ENCODE measurements at places on chromosomes 3 and 15. TPM values are rescaled to one million over a fixed set of nuclear protein-coding genes. Genes with fewer than 3 reads are reported as not detected.

DNA sequence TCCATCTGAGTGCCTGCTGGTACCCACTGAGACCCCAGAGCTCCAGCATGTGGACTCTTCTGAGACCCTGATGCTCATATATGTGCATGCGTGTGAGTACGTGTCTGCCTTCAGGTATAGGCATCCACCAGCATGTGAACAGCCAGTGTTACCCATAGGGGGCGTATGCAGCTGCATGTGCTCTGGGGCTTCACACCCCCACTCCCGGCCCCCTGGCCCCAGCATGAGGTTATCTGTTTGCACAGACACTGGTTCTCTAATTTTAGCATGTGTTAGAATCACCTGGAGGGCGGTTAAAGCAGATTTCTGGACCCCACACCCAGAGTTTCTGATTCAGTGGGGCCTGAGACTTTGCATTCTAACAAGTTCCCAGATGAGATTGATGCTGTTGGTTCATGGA is 824 bp upstream of the CILP start:
- peak; percentile 87 for DNase-seq

VWA5B2 gene
- total RNA-seq, result 1.5 TPM

DNA sequence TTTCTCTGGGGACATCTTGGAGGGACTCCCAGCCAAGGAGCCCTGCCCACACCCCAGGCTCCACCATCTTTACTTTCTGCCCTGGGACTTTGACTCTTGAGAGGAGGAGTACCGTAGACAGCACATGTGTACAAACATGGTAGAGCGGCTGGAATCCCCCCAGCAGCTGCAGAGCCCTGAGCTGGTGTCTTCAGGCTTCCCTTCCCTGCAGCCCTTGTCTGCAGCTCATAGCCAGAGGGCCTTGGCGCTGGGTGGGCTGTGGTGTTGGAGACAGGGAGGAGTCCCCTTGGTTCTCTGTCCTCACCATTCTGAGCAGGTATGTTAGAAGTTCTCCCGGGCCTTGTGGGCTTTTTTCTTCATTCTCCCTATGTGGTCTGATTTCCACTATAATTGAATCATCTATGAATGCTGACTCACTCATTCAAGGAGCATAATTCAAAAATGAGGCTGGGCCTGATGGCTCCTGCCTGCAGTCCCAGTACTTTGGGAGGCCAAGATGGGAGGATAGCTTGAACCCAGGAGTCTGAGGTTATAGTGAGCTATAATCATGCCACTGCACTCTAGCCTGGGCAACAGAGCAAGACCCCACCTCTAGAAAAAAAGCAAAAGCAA is 97.8 kb upstream of the MEF2A start:
- DNase-seq, result no peak

ACTRT3 gene
- 0.82 TPM for total RNA-seq

- no peak for DNase-seq
These were observed 564.1 kb downstream of the GBE1 start for GRCh38 chr3:81197386-81197785.

DNA sequence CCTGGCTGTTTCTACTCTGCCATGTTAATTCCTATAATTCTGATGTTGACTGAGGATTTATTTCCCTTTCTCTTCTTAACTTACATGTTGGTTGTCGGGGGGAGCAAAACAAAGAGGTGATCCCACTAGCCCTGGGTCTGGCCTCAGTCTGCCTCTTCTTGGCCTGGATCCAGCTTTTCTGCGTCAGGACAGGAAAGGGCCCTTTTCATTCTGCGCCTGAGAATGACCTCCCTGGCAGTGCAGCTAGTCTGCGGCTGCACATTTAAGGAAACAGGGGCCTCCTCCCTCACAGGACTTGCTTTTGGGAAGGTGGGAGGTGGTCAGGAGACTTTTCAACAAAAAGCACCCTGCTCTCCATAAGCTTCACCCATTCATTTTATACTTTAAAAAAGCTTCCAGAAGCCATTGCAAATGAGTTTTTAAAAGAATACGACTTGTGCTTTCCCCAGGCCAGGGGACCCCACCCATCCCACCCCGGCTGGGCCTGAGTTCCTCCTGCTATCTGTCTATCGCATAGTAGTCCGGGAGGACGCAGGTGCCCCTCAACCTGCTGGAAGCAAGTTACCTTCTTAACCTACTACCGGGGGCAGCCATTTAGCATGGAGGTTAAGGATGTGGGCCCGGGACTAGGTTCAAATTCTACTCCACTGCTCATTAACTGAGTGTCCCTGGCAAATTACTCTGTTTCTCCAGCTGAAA is 21.3 kb upstream of the EHD4 start:
- DNase-seq, result no peak

DNA sequence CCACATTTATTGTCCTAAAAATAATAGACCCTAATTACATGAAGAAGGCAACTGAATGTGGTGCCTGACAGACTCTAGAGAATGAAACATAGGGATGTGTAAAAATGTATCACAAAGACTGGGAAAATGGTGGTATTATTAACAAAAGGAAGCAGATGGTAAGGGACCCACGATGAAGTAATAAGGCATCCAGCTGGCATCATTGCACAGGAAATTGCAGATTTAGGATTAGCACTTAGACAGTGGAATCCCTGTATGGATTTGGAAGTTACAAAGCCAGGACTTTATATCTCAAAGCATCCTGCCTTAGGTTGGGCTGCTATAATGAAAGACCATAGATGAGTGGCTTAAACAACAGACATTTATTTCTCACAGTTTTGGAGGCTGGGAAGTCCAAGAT is 104.3 kb downstream of the PPM1L start:
- DNase-seq, result no peak

KLHL40 gene
- total RNA-seq, result not detected

- DNase-seq, result peak; percentile 61
These were observed 95.5 kb downstream of the ST6GAL1 start for GRCh38 chr3:187025656-187026316.

GRCh38 chr3:29612536-29612935 is 331.7 kb downstream of the RBMS3 start:
- DNase-seq, result no peak

GRCh38 chr15:52783191-52783829 is 6.8 kb downstream of the ONECUT1 start:
- DNase-seq, result peak; percentile 90

- DNase-seq, result no peak
These were observed 364.6 kb upstream of the TBL1XR1 start for GRCh38 chr3:177561769-177562392.

DNA sequence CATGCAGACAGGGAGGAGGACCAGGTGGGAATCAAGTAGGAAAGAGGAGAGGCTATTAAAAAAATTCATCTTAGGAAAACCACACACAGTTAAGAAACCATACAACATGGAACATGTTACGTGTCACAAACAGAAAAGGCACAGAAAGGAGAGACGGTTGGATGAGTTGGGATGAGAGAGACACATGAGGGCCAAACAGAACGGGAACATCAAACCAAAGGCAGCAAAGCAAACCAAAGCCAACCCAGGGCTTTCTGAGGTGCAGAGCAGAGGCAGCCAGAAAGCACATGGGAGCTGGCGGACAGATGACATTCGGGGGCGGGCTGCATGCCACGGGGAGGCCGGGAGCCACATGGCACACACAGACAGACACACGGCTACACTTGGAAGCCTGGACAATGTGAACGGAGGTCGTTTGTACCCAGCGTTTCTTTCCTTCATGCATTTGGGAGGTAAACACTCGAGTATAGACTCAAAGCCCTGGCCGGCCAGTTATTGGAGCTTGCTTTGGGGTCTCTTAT is 8.6 kb upstream of the SEC13 start:
- no peak for DNase-seq

GRCh38 chr3:56869157-56869889 is 67.6 kb upstream of the ARHGEF3 start:
- DNase-seq, result no peak

DNA sequence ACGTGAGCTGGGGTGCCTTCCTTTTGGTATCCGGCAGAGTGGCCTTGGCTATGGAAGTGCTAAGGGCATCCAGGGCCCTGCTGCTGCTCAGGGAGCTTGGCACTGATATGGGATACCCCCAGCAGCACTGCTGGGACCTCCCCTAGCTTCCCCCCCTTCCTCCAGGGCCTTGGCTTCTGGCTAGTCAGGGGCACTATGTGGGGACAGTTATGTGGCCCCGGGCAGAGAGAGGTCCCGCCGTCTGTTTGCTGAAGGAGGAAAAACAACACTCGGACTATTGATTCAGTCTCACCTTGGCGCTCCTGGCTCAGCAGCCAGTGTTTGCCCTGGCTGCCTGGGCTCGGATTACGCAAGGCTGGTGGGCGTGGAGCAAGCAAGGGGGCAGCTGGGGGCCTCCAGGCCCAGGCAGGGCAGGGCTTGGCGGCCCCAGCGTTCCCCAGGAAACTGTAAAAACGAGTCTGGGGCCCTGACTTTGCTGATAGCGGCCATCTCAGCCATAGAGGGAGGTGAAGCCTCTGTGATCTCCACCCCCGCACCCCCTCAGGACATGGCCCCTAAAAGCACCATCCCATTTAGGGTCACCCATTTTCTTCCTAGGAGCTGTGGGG is 5.7 kb downstream of the FURIN start:
- peak; percentile 81 for DNase-seq

DNA sequence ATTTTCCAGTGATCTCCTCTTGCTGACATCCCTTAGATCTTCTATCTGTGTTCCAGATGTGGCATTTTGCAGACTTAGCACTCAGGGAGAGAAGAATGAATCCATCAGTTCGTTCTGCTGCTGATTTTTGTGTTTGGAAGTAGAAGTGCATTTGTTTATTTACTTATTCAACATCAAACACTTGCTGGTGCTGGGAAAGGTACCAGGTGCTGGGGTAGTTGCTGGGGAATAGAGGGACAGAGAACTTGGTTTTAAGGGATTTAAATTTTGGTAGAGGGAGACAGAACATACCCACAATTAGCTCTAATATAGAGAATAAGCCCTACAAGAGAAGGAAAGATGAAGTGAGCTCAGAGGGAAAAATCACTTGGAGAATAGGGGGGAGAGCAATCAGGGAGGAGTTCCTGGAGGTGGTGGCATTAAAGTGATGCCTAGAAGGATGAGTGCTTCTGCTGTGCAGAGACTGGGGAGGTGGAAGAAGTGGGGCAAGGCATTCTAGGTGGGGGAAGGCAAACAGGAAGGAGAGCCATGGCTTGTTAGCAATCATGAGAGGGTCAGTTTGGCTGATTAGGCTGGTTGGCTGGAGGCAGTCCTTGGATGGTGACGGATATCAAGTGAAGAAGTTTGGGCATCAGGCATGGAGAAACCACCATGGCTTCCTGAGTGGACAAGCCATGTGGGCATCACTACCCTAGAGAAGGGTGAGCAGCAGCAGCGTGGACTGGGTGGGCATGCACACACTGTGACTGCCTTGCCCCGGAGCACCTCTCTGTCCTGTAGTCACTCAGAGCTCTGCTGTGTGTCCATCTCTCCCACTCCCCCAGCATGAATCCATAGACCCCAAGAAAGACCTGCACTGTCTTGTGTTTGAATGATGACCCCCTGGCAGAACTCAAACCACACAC is 197.3 kb downstream of the OPA1 start:
- peak; percentile 35 for DNase-seq

DNA sequence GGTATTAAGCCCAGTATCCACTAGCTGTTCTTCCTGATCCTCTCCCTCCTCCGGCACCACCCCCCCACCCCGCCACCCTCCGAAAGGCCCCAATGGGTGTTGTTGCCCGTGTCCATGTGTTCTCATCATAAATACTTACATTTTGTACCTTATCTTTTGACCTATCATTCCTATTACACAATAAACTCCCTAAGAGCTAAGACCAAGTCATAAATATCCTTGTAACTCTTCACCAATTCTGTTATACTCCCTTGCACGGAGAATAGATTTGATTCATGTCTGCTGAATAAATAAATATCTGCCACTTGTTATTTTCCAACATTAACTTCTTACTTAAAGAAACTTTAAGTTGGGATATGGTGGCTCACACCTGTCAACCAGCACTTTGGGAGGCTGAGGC is 43.9 kb downstream of the SHQ1 start:
- DNase-seq, result no peak

DNA sequence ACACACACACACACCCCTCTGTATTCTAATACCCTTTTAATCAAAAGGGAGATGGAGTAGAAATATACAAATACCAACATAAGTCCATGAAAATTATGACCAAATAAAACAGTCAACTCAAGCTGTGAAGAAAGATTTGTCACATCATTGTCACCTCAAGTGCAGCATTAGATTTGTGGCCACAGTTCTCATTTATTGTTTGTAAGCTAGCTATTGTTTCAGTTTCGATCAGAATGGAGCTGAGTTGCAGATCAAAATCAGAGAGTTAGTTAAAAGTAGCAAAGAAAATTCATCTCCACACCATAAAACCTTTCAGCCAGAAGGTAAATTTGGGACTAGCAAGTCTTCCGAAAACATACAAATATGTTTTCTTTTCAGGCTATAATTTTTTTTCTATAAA is 267.7 kb upstream of the LMCD1 start:
- DNase-seq, result no peak

STAB1 gene
- total RNA-seq, result 0.24 TPM

DNA sequence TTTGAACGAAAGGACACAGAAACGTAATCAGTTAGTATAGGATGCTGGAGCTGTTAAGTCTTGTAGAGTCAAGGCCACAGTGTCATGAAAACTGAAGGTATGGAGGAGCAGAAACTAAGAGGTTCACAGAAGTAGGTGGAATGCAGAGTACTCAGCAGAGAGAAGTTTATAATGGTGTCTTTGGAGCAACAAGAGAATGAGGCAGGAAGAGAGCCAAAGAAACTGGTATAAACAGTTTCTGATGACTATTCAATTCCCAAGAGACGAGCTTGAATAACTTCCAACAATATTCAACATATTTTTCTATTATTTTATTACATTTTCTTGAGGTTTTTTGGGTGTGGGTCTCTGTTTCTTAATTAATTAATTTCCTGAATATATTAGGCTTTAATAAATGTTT is 29.6 kb downstream of the GALK2 start:
- no peak for DNase-seq

GABRR3 gene
- not detected for total RNA-seq

ITGA11 gene
- total RNA-seq, result 0.32 TPM

UBA7 gene
- 0.63 TPM for total RNA-seq

GRCh38 chr3:39965997-39966396 is 156.6 kb downstream of the MYRIP start:
- no peak for DNase-seq

GRCh38 chr15:34325368-34325767 is 12.2 kb downstream of the SLC12A6 start:
- DNase-seq, result no peak

DPPA2 gene
- 3.1 TPM for total RNA-seq

SLC24A5 gene
- total RNA-seq, result not detected

DNA sequence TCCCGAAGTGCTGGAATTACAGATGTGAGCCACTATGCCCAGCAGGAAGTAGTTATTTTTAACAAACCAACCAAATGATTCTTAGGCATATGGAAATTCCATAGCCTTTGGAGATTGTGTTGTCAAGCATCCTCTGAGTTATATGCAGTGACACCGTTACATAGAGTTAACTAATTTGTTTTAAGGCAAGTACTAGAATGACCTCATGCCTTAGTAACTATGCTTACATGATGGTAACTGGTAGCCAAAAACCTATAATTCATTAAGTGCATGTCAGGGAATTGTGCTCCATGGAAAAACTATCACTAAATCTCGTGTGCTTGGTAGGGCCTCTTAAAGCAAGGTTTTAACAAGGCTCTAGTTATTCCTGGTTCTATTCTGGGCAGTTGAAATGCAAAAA is 392.8 kb downstream of the TUSC7 start:
- no peak for DNase-seq

WNT7A gene
- not detected for total RNA-seq

WNT5A gene
- total RNA-seq, result 1.2 TPM

MYLK gene
- total RNA-seq, result 6.6 TPM

Data from endodermal cell (in vitro differentiated cells).